Daoy (cell line): ENCODE measurements at places on chromosomes 13 and 19. TPM values are rescaled to one million over a fixed set of nuclear protein-coding genes. Genes with fewer than 3 reads are reported as not detected.

The PSG1 gene
- total RNA-seq: not detected in 2 replicates

The ZNF547 gene
- total RNA-seq: 2.6 and 3.4 TPM in 2 replicates

The ZNF682 gene
- 4.7 and 26.5 TPM in 2 replicates for total RNA-seq

GRCh38 chr13:75326173-75327134, 155.5 kb downstream of the TBC1D4 start:
- peak; percentile 23 for DNase-seq

- DNase-seq: peak; percentile 65
These were observed 1.3 kb downstream of the RFX2 start for GRCh38 chr19:6108721-6109633.
